ENCODE measurements at places on chromosomes 1 and 21.

- no peak for DNase-seq
Measured at GRCh38 chr21:35234725-35235124, 185.6 kb upstream of the RUNX1 start.

DNA sequence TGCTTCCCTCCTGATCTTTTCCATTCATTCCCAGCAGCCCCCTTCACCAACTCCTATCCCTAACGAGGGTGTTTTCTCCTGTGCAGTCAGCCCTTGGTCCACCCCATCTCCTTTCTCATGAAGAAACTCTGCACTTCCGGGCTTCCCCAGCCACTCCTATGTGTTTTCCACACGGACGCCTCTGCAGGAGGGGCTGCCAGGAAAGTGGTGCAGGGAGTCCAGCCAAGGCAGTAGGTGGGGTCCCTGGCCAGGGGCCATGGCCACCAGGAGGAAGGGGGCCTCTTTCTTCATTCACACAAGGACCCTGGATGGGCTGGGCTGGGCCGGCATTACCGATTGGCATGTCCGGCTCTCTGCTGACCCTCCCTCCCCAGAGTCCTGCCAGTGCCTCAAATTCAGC lies 72.8 kb upstream of the EFHD2 start:
- no peak for DNase-seq

GRCh38 chr1:232600424-232601258 lies 29.3 kb downstream of the SIPA1L2 start:
- DNase-seq: no peak

- DNase-seq: no peak
Measured at GRCh38 chr1:107414550-107414949, 273.7 kb downstream of the NTNG1 start.

DNA sequence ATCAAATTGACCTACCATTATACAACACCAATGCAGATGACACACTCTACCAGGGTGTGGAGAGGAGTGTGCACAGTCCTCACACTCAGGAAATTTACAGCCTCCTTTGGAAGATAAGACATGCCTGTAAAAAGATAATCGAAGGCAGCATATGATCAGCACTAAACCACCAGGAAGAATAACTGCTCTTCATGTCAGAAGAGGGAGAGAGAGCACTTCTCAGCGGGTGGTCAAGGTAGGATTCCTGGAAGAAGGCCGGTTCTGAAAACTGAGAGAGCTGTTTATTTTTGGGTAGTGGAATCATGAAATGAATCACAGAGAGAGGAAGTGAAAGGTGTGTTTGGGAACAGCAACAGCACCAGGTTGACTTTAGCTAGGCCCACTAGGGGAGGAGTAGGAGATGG lies 14.0 kb upstream of the ZNF697 start:
- DNase-seq: no peak

- no peak for DNase-seq
Measured at GRCh38 chr1:58909914-58910681, 126.3 kb upstream of the JUN start.

GRCh38 chr21:16013570-16013969 lies 283.8 kb downstream of the USP25 start:
- DNase-seq: no peak

Measured in NCI-H2107 (cell line).